ENCODE measurements at places on chromosomes 5 and 9. TPM values are rescaled to one million over a fixed set of nuclear protein-coding genes. Genes with fewer than 3 reads are reported as not detected.

DNA sequence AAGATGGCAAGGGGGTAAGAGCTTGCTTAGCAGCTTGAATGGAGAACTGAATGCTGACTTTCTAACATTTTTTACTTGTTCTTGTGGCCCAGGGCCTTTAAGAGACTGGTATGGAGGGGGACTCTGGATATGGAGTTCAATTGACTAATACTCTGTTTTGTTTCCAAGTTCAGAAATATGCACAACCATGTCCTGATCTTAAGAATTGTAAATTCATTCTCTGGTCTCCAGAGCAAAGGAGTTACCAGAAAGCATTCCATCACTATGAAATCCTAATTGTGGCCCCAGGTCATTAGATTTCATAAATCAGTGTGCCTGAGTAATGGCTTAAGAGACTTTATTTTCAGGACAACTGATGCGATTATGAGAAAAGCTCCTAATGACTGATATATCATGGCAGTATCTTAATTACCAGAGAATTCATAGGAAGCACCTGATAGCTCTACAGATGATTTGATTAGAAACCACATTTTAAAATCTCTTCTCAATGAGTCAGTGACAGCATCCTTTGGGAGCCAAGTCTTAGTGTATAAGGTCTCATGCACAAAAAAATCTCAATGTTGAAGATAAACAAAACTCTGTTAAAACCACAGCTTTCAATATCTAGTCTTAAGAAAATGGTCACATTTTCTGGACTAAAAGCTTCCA, 613.6 kb upstream of the KLF4 start:
- DNase-seq, result no peak

DNA sequence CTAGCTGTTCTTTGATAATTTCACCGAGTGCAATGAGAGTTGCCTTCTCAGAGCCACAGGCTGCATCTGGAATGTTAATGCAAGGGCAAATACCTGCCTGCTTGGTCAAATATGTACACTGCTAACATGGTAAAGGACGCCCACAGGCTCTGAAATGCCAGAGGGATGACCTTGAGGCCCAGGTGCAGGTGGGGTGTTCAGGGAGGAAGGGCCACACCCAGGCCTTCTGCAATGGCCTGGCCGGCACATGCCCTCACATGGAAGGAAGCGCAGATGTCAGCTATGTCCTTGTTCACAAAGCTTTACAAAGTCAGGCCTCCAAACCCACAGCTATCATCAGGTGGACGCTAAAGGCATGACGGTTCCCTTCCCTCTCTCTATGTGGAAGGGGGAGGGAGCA, 48.6 kb downstream of the HRH2 start:
- DNase-seq, result no peak

DNA sequence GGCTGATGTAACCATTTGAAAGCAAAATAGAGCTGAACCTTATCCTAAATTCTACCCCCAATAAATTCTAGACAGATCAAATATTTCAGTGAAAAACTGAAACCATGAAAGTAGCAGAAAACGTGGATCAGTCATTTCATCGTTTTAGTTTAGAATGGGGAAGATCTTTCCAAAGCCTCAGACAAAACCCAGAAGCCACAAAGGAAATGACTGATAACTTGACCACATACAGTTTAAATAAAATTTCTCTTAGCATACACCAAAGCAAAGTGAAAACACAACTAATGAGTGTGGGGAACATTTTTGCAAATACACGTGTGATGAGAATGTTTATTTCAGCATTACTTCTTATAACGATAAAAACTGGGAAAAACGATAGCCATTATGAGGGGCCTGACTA, 284.8 kb downstream of the ADGRV1 start:
- no peak for DNase-seq

The SCGB3A2 gene
- not detected for total RNA-seq

The OLFM1 gene
- 9.1 TPM for total RNA-seq

The ANKH gene
- total RNA-seq, result 132 TPM
